NCI-H446 (cell line): ENCODE measurements at places on chromosomes 1 and 21.

- DNase-seq, result no peak
These were observed 18.7 kb upstream of the F5 start for GRCh38 chr1:169604781-169605560.

GRCh38 chr21:38804789-38805327 lies 871 bp upstream of the ETS2 start:
- DNase-seq, result peak; percentile 54

DNA sequence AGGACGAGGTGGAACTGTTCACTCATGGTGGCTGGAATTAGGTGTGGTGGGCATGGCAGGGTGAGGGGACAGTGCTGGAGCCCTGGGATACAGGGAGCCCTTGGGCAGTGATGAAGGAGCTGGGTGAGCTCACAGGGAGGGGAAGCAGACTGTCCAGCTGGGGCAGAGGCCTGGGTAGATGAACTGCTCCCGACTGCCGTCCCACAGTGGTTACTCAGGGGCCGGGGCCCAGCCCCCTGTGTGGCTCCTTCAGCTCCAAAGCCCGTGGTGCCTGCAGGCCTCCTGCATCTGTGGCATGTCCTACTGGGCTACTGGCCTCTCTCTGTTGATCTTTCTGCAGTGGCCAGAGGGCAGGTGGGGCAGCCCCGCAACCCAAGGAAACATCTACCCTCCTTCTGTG lies 661.1 kb downstream of the NPHP4 start:
- no peak for DNase-seq

DNA sequence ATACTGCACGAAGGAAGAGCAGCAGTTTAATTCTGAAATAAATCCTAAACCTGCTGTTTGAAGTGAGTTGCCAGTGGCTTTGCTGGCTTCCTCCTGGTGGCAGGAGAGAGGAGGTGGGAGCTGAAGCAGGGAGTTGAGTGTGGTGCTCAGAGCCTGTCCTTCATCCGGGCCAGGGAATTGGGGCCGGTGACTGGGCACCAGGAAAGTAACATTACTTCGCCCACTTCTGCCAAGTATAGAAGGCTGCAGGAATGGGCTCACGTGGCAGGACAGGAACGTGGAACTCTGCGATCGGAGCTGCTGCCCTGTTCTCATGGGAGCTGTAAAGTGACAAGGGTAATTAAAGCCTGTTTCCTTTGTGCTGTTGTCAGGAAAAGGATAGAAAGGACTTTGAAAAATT lies 8.7 kb downstream of the TOR3A start:
- DNase-seq, result no peak

DNA sequence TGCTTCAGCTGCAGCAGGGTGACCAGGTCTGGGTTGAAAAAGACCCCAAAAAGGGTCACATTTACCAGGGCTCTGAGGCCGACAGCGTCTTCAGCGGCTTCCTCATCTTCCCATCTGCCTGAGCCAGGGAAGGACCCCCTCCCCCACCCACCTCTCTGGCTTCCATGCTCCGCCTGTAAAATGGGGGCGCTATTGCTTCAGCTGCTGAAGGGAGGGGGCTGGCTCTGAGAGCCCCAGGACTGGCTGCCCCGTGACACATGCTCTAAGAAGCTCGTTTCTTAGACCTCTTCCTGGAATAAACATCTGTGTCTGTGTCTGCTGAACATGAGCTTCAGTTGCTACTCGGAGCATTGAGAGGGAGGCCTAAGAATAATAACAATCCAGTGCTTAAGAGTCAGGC lies 2.9 kb downstream of the C1QA start:
- no peak for DNase-seq

DNA sequence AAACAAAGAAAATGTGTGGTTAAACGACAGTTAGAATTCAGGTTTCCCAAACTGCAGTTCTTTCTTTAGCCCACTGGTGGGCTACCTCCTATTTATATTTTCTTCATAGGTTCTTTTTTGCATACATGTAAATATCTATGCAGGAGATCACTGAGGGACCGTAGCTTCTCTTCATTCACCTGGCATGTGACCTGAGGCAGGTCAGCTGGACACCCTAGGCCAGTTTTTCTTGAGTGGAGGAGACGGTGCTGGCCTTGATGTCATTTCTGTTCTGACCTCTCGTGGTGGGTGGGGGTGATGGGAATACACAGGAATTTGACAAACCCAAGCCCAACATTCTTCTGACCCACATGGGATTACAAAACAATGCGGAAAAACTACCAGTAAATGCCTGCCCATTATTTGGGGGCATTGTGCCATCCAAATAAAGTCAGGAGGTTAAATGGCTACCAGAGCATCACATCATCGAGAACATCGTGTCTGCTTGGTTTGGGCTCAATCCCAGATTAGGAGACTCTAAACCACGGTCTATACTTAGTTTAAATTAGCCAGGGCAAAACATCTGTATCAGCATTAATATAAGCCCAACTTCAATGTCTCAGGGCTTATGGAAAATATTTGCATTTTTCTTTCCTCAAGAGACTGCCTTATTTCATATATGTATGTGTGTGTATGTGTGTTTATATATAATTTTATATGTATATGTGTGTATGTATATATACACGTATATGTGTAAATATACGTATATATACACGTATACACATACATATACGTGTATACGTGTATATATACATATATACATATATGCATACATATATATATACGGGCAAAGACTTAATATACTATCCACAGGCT lies 7.4 kb upstream of the IRF2BP2 start:
- DNase-seq, result no peak

DNA sequence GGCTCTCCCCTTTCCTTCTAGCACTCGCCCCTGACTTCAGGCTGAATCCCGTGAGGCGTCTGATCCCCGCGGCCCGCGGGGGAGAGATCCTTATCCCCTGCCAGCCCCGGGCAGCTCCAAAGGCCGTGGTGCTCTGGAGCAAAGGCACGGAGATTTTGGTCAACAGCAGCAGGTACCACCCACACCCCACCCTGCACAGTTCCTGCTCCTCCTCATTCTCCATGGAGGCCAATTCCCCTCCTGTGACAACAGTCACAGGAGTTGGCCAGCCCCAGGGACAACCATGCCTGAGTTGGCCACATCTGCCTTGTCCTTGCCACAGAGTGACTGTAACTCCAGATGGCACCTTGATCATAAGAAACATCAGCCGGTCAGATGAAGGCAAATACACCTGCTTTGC lies 20.0 kb downstream of the TMEM81 start:
- no peak for DNase-seq

- DNase-seq, result no peak
These were observed 239.1 kb downstream of the RERE start for GRCh38 chr1:8578132-8578877.

DNA sequence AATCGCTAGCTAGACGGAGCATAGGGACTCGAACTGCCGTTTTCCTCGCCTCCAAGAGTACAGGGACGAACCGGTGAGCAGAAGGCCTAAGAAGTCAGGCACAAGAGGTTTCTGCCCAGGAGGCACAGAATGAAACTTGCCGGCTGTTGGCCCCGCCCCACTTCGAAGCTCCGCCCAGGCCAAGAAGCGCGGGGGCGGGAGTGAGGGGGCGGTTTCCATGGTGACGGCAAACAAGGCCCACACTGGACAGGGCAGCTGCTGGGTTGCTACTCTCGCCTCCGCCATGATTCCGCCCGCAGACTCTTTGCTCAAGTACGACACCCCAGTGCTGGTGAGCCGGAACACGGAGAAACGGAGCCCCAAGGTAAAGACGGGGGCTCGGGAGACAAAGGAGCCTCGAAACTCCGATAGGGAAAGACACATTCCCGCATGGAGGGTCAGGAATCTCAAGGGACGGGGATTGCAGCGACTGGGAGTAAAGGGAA lies at the start of gene DNALI1:
Gene DNALI1, plus strand, starts transcription at position 229 of the 485 bp plus-strand sequence. Its CDS starts 55 bp downstream, at position 284.
- DNase-seq, result no peak

GRCh38 chr1:201183753-201184152 lies 6.9 kb upstream of the IGFN1 start:
- DNase-seq, result no peak

- DNase-seq, result no peak
These were observed 189.5 kb downstream of the PLA2G4A start for GRCh38 chr1:187018291-187018690.

- no peak for DNase-seq
These were observed 1206.7 kb upstream of the ADGRL2 start for GRCh38 chr1:80594013-80594412.

- DNase-seq, result no peak
These were observed 2.2 kb downstream of the CYB5R1 start for GRCh38 chr1:202964791-202965410.

GRCh38 chr1:201788296-201788695 lies 40.7 kb upstream of the IPO9 start:
- DNase-seq, result no peak

- DNase-seq, result no peak
These were observed 72.7 kb downstream of the UBE4B start for GRCh38 chr1:10105484-10105883.

GRCh38 chr1:203934027-203934426 lies 72.6 kb downstream of the SNRPE start:
- no peak for DNase-seq

- no peak for DNase-seq
These were observed 100.0 kb downstream of the ETS2 start for GRCh38 chr21:38905752-38906151.

GRCh38 chr1:203795441-203796235 lies at the start of the genes ZBED6 and ZC3H11A:
Gene ZBED6 (plus strand): TSS chr1:203795623. CDS start chr1:203797523, 1,900 bp downstream.
Gene ZC3H11A (plus strand): TSS chr1:203795623. CDS start chr1:203817071, 21,448 bp downstream.
- DNase-seq, result peak; percentile 98

DNA sequence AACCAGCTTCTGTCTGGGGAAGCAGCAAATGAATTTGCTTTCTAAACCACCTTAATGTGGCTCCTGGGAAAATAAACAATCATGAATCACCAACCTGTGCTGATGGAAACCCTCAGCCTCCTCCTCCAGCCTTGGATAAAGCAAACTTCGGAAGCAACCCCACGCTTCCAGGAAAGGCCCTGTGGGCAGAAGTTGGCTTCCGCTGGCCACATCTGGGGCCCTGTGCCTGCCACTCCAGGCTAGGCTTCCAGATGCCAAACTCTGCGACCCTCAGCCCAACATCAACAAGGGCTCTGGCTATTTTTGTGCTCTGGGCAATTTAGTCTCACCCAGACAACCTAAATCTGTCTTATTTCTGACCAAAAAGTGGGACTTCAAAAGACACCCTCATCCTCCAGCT lies 6.2 kb upstream of the OXCT2 start:
- no peak for DNase-seq

- no peak for DNase-seq
These were observed 61.7 kb downstream of the JMJD4 start for GRCh38 chr1:227673441-227673840.

- DNase-seq, result no peak
These were observed 31.4 kb upstream of the KIRREL1 start for GRCh38 chr1:157961805-157962762.

GRCh38 chr1:150066838-150067183 lies 765 bp upstream of the VPS45 start:
- DNase-seq, result peak; percentile 77

GRCh38 chr1:17470021-17470799 lies 30.7 kb upstream of the RCC2 start:
- DNase-seq, result no peak

DNA sequence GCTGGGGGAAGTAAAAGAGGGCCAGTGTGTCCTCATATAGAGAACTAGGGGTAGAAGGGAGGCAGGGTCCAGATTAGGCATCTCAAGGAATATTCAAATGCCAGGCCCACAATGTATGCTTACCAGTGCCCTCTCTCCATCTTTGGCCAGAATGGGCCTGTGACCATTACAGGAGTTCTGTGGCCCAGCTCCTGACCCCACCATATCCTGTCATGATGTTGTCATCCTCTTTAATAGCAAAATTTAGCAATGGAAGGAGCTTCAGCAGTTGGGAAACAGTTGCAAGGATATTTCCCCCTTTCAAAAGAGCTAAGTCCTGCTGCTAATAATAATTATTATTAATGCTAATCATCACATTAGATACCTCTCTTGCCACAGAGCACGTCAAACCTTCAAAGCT lies 49.3 kb upstream of the JUN start:
- DNase-seq, result no peak

DNA sequence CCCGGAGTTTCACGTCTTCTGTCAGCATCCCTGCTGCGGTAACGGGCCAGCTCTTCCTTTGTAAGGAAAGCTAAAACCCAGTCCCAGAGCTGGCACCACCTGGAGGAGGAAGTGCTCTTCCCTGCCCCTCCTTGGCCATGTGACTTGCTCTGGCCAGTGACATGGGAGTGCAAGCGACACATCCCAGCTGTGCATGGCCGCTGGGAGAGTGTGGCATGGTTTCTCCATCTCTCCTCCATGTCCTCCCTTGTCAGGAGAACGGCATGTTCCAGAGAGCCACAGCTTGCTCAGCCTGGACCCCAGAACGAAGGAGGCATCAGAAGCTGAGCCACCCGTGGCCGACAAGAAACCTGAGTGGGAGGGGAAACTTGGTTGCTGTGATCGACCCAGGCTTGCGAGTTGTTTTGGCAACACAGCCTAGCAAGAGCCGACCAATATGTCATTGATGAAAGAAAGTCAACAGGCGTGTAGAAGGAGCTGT lies 2.7 kb upstream of the PRXL2B start:
- DNase-seq, result no peak

DNA sequence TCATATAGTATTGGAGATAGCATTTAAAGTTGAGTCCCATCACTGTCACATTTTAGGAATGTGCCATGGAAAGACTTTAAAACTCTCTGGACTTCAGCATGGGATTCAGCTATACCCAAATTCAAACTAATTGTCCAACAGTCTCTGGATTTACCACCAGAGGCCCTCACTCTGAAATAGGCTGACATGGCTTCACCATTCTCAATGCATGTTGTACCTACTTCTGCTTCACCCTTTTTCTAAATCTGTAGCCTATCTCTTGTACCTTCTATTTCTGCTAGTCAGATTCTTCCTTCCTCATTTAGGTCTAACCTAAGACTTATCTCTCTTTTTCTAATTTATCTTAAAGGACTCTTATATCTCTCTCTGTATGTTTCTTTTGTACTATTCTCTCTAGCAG lies 512.7 kb upstream of the ZRANB2 start:
- DNase-seq, result peak; percentile 35

GRCh38 chr1:53567851-53568250 lies 108.7 kb downstream of the DMRTB1 start:
- no peak for DNase-seq

DNA sequence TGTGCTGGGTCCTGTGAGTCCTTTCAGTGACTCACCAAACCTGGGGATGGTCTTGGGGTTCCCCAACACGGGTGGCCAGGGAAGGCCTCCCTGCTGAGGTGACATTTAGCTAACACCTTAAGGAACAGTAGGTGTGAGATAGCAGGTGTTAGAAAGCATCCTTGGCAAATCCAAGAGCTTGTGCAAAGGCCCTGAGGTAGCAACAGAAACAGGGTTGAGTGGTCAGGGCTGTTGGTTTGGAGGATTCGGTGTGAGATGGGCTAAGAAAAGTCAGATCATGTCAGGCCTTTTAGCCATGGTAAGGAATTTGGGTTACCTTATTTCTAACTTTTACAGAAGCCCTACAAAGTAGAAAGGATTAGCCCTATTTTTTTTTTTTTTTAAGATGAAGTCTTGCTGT lies 343.0 kb downstream of the CAMTA1 start:
- DNase-seq, result no peak

GRCh38 chr1:174712541-174712940 lies 264.8 kb downstream of the GPR52 start:
- DNase-seq, result no peak

GRCh38 chr1:230191855-230192254 lies 124.8 kb downstream of the GALNT2 start:
- DNase-seq, result no peak
